ENCODE measurements at places on chromosomes 7 and 10.
A peak's percentile ranks its signal among the peaks of the same experiment; 100 is the strongest.

- no peak for DNase-seq
Observed at GRCh38 chr10:17655567-17656146, 11.7 kb downstream of the STAM start.

DNA sequence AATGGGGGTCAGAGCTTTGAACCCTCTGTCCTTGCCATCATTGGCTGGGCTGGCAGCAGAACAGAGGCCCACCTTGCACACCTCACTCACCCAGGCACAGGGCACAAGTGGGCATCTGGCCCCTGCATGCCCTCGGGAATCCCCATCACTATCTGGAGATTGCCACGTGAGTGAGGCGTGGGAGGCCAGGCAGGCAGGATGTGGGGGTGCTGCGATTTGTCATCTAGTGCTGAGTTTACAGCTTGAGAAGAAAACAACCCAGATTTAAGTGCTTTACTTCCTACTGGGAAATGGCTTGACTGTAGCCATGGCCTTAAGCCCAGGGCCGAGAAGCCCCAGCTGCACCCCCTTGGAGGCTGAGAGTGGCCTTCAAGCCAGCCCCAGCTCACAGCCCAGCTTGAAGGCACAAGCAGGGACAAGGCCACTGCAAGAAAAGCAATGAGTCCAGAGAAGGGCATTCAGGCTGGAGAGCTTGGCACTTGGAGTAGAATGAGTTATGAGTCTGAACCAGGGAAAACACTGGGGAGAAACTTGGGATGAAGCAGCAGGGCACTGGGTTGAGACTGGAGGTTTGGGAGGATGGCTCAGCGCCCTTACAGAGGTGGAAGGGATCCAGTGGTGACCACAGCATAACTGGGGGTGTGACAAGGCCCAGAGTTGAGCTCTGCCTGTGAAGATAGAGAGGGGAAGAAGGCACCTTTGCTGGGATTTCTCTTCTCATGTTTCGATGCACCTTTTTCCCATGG, 123.0 kb downstream of the CXCL12 start:
- DNase-seq = no peak

GRCh38 chr7:36781011-36781738, 56.9 kb upstream of the AOAH start:
- peak; percentile 52 for DNase-seq

GRCh38 chr7:70017357-70017756, 419.1 kb downstream of the AUTS2 start:
- no peak for DNase-seq

GRCh38 chr7:125573126-125573525, 643.5 kb upstream of the POT1 start:
- no peak for DNase-seq

DNA sequence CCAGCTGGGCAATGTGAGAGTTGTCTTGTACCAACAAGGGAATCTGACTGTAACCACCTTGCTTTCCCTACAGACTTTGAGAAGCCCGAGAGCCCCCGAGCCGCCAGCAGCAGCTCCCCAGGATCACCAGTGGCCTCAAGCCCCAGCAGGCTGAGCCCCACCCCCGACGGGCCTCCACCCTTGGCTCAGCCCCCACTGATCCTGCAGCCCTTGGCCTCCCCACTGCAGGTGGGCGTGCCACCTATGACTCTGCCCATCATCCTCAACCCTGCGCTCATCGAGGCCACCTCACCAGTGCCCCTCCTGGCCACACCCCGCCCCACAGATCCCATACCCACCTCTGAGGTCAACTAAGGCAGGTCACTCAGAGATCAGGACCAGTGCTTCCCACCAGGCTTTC, 13.5 kb upstream of the NFKB2 start:
- no peak for DNase-seq

- no peak for DNase-seq
Observed at GRCh38 chr10:132486539-132487121, 51.0 kb upstream of the INPP5A start.
